ENCODE measurements at places on chromosomes 13 and 19.

GRCh38 chr13:79908381-79908780 lies 427.4 kb downstream of the NDFIP2 start:
- no peak for DNase-seq

DNA sequence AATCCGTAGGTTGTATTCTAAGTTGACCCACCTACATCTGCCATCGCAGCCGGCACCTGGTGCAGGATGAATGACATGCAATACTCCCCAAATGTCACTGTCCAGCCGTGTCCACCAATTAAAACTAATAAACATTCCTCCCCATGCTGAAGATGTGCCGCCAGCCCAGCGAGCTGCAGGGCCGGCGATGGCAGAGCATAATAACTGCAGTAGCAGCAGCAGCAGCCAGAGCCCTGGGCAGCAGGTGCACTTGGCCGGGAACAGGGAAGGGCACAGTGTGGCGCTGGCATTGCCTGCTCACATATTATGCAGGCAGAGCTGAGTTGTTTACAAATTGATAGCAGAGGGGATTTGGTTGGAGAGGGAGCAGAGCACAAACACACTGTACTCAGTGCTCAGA lies 754.9 kb downstream of the OLFM4 start:
- no peak for DNase-seq

- no peak for DNase-seq
These were observed 1.4 kb upstream of the TMPRSS9 start for GRCh38 chr19:2358548-2359173.

DNA sequence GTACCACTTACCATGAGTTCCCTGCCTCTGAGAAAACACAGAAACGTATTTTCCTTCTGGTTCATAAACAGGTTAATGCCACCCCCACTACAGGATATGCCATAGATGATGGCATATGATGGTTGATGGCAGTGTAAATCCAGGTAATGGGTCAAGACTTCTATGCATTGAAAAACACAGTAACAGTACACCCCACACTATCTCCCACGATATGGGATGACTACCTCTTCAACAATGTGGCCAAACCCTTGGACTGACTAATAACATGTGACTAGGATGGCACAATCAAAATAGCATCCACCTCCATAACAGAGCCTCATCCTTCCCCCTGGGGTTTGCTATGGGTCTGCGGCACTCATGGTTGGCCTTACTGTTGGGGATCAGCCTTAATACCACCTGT lies 22.0 kb downstream of the ZNF235 start:
- DNase-seq = no peak

DNA sequence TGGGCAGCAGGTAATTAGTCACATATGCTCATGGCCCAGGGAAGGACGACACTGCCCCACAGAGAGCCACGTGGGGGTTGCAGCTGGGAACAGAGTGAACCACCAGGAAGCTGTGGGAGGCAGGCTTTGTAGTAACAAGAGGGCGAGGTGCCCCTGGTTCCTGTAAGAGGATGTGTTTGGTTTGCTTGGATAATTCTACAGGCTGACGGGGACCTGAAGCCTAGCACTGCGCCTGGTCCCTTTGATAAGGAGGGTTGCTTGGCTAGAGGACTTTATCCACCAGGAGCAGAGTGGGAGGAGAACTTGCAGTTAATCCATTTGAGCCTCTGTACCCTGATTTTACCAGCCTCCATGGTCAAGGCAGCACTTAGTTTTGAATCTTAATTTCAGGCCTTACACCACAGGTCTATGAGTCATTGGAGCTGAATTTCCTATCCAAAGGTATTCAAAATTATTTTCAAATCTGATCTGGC lies 67.4 kb upstream of the CLDN10 start:
- DNase-seq = no peak

- DNase-seq = no peak
These were observed 278.7 kb downstream of the GPC6 start for GRCh38 chr13:93505104-93505952.

GRCh38 chr19:38878575-38879399 lies 712 bp upstream of the RINL start:
- DNase-seq = no peak

GRCh38 chr19:4443966-4444764 lies 13.4 kb downstream of the UBXN6 start:
- DNase-seq = no peak

DNA sequence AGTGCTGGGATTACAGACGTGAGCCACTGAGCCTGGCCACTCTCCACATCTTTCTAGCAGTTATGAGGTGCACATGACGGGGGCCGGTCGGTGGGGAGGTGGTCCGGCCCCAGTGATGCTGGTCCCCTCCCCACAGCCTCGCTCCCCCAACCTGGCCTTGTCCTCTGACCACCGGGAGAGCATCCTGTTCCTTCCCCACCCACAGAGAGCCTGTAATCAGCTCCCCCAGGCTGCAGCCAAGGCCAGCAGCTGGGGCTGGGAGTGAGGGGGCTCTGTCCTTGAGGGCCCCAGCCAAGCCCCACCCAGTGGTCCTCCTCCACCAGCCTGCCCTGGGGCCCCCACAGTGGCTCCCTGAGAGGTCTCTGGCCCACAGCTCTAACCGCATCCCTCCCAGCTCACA lies 3.0 kb upstream of the INSL3 start:
- no peak for DNase-seq

GRCh38 chr19:28956961-28957360 lies 256.0 kb downstream of the UQCRFS1 start:
- no peak for DNase-seq

DNA sequence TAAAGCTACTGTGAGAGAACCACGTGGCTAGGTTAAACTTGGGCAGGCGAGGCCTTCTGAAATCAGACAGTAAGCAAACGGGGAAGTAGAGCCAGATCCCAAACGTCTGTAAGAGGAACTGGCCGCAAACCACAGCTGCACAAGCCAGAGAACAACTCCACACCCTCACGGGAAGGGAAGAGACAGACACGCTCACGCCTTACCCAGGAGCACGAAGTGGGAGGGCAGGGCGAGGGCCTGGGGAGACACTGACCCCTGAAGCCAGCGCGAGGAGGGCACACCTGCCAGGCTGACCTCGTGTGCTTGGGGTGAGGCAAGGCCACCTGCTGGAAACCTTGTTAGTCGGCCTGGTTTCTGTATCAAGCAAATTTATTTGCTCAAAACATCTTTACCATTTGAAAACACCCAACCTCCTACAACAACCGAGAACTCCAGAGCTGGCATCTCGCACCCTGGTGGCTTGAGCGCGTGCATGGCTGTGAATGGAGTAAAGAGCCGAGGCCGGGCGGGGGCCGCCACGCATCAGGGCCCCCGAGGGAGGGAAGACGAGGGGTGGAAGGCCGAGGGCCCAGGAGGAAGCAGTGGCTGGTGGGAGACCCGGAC lies 7.3 kb downstream of the POLR2E start:
- no peak for DNase-seq

DNA sequence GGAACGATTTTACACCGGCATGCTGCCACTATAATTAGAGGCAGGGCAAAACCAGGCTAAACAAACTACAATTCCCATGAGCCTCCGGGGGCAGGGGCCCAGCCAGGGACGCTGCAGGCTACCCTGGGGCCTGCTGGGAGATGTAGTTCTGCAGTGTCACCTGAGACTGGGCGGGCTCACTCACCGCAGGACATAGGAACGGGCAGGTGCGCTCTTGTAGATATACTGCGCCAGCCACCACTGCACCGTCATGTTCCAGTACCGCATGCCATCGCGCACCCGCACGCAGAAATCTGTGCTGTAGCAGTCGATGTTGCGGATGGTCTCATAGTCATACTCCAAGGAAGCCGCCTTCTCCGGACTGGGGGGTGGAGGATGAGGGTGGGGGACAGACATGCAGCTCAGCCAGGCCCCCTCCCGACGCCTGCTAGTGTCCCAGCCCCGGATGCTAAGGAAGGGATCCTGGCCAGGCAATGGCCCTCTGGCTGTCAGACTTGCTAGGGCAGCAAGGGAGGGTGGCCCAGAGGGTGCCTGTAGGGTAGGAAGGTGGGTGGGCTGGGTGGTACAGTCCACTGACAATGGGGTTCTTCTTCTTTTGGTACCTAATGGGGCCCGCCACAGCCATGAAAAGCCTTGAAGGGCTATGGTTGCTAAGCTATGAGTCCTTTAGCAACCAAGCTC lies 5.8 kb upstream of the TMC4 start:
- no peak for DNase-seq

- no peak for DNase-seq
These were observed 54.2 kb upstream of the ABCC4 start for GRCh38 chr13:95355494-95355893.

GRCh38 chr19:40216013-40216776 lies 2.0 kb downstream of the TTC9B start:
- no peak for DNase-seq

DNA sequence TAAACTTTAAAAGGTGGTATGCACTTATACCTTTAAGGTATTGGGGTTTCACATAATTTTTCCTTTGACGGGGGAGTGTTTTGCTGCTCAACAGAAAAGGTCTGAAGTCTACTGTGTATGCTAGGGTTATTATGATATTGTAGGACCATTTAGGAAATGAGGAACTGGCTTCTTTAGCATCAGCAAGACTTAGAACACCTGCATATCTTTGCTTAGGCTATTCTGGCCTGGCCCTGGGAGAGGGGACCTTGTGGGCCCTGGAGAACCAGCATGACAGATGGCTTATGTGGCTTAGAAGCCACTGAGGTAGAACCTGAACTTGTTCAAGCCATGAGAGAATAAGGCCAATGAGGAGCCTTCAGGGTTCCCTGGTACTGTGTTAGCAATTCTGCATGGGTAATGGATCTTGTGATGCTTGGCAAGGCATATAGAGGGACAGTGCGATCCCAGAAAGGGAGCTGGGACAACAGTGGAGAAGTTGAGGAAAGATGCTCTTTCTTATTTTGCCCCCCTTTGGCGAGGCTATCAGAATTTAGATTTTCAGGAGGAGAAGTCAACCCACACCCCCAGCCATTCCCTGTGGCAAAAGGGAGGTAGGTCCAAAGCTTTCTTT lies 4.3 kb downstream of the RGCC start:
- DNase-seq = no peak

DNA sequence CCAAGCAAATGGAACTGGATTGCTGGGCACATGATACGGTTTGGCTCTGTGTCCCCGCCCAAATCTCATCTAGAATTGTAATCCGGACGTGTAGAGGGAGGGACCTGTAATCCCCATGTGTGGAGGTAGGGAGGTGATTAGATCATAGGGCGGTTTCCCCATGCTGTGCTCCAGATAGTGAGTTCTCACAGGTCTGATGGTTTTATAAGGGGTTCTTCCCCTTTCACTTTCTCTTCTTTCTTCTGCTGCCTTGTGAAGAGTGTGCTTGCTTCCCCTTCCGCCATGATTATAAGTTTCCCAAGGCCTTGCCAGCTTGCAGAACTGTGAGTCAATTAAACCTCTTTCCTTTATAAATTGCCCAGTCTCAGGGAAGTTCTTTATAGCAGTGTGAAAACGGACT lies 32.6 kb upstream of the MTIF3 start:
- DNase-seq = no peak

DNA sequence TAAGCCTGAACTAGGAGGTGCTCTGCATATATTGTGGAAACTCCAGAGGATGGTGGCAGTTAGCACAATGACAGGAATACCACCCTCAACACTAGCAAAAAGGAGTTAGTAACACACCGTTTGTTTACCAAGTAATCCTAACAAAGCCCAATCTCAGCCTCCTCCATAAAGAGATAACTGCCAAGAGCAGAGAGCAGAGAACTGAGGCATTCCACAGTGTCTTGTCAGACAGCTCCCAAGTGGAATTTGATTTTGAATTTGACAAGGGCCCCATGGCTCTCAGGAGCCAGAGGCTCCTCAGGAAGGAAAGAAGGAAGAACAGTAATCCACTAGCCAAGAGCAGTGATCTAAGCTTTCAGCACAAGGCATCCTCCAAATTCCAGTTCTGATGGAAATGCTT lies 298.6 kb downstream of the DCLK1 start:
- no peak for DNase-seq

GRCh38 chr13:36998624-36999041 lies 507 bp downstream of the ALG5 start:
- no peak for DNase-seq

DNA sequence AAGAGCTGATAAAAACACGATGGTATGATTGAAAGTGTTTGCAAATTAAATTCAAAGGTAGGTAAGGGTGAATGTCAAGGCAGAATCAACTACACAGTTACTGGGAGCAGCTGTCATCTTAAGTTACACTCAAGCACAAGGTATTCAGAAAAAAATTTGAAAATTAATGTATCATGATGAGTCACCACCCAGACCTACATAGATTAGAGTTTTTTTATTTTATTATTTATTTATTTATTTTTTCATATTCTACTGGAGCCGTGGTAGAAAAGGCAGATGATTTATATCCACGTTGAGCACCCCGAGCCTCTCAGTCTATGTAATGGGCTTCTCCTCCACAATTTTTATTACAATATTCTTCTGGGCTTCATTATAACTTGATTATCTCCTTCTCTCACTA lies 728.9 kb upstream of the ARGLU1 start:
- no peak for DNase-seq

- DNase-seq = no peak
These were observed 4.3 kb upstream of the RNASEH2B start for GRCh38 chr13:50905256-50905655.

GRCh38 chr13:75687150-75687763 lies 51.1 kb downstream of the LMO7 start:
- no peak for DNase-seq

DNA sequence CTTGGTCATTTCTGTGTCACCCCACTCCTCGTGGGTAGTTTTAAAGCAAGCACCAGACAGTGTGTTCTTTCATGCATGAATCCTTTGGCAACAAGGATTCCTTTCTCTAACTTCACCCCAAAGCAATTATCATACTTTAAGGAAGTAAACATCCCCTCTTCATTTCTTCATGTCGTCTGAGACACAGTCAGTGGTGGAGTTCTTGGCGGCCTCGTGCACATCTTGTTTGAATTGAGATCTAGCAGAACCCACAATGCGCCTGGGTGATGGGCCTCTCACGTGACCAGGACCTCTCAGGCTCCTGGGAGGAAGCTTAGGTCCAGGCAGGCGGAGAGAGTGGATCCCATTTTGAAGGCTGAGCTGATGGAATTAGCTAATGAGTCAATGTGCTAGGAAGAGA lies 2.6 kb downstream of the ACSBG2 start:
- no peak for DNase-seq

GRCh38 chr13:30734439-30734838 lies 904 bp upstream of the ALOX5AP start:
- no peak for DNase-seq

DNA sequence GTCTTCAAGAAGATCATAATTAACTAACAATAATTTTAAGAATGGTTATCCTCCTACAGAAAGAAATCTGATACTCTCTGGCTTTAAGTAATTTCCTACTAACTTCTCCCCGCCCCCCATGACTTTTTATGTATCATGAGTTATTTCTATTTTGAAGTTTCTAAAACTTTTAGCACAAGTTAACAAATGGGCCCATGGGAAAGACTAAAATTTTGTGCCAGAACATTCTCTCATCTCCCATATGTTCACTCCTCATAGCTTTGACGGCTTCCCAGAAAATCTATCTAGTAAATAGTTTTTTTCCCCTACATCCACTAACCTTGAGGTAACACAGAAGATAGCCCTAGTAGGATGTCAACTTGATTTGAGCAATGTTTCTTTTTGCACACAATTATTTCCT lies 148.3 kb downstream of the POSTN start:
- DNase-seq = no peak
